ENCODE measurements at places on chromosomes 7 and 10.
A peak's percentile ranks its signal among the peaks of the same experiment; 100 is the strongest.

DNA sequence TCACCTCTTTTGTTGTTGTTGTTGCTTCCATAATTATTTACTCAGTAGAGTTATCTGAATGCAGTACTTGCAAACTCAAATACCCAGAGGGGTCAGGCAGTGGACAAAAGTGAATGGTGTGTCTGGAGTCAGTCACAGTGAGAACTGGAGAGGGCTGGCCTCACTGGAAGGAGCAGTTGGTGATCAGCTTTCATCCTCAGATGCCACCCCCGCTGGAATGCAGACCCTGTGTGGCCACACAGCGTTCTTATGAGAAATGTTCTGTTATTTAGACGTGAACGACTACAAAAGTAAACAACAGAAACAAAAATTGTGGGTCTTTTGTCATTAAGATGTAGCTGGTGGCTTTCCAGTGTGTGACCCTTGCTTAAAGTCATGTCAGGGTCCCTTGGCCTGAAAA, 29.6 kb upstream of the VPS41 start:
- no peak for DNase-seq

DNA sequence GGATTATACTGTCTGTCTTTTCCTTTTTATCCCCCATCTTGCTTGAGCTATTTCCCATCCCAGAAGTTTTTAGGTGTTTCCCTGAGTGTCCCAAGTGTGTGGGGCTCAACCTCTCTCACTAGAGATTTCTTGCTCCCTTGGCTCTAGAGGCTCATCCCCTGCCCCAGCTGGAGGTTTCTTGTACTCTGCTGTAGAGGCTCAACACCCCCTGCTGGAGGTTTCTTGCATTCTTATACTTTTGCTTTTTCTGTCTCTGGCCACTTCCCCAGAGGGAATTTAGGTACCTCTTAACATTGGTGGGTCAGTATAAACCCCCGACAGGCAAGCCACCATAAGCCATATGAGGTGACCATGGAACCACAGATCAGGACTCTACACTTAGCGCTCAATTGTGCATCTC, 114.2 kb upstream of the FAM3C start:
- DNase-seq: no peak

DNA sequence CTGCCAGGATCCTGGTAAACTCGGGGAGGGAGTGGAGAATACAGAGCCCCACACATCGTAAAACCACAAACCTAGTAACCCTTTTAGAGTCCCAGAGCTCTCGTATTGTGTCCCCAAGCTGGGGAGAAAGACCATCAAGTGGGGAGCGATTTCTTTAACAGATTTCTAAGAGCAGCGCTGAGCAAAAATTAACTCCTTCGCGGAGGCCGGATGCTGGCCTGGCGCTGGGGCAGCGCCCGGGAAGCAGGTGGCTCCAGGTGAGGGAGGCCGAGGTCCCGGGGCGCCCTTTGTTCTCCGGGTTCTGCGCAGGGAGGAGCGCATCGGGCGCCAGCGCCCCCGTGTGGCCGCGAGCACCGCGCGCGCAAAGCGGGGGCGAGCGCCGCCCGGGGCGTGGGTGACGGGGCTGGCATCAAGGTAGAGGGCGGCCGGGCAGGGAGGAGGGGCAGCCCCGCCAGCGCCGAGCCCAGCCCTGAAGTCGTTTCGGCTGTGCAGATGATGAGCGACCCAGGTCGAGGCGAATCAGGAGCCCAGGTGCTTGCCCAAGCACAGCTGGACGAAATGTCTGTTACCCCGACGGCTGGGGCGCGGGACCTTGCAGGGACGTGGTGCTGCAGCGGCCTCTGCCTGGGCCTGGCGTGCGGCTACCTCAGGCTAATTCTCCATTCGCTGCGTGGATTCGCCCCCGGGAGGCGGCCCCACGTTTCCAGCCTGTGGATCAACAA, 10.4 kb upstream of the FGFR2 start:
- peak; percentile 22 for DNase-seq

GRCh38 chr10:76036111-76036940, 604.9 kb downstream of the LRMDA start:
- DNase-seq: peak; percentile 69

GRCh38 chr7:106178593-106179134, 66.6 kb upstream of the SYPL1 start:
- DNase-seq: peak; percentile 11

GRCh38 chr7:21946222-21946709, 567 bp upstream of the CDCA7L start:
- DNase-seq: no peak

DNA sequence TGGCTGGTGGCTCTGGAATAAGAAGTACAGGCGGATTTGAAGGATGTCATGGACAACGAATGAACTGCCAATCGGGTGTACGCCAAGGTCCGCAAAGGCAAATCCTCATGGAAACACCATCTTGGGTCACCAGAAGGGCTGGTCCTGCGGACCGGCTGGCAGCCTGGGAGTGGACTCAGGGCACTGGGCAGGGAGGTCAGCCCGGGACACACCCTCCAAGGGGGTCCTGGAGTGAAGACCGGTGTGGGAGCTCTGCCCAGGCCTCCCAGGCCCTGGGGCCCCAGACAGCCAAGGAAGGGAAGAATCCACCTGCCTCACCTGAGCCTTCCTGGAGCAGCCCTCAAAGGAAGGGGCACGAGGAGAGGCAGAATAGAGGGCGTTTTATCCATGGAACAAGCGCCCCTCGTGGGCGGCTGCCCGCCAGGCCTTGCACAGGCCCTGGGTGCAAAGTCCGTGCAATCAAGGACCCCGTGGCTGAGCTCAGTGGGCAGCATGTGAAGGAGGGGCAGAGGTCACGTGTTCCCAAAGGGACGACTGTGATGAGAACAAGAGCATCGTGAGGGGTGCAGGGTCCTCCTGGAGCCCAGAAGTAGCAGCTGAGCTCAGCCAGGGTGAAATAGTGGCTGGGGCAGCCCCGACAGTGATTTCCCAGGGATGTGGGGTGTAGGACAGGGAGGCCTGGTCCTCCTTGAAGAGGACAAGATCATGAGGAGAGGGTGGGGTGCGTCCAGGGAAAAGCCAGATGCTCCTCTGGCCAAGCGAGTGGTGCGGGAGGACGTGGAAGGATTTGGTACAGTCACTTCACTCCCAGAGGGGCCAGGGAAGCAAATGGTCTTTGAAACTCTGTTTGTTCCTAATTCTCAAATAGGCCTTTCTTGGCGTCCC, 105.2 kb downstream of the TCERG1L start:
- no peak for DNase-seq

GRCh38 chr7:42189535-42189934, 47.5 kb downstream of the GLI3 start:
- DNase-seq: peak; percentile 46

DNA sequence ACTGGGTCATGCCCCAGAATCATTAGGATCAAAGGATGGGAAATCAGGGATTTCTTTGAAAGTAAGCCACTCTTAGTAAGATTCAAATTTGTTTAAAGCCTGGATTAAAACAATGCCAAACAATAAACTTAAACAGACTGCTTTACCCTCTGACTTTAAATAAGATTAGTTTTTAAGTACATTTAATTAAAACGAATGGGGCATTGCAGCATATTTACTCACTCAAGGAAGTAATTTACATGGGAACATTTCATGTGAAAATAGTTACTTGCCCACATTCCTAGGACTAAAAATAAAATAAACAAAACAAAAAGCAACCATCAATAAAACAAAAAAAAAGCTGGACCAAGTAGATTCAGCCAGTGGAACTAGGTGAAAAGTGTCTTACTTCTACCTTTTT, 7.8 kb downstream of the ABLIM1 start:
- DNase-seq: no peak

DNA sequence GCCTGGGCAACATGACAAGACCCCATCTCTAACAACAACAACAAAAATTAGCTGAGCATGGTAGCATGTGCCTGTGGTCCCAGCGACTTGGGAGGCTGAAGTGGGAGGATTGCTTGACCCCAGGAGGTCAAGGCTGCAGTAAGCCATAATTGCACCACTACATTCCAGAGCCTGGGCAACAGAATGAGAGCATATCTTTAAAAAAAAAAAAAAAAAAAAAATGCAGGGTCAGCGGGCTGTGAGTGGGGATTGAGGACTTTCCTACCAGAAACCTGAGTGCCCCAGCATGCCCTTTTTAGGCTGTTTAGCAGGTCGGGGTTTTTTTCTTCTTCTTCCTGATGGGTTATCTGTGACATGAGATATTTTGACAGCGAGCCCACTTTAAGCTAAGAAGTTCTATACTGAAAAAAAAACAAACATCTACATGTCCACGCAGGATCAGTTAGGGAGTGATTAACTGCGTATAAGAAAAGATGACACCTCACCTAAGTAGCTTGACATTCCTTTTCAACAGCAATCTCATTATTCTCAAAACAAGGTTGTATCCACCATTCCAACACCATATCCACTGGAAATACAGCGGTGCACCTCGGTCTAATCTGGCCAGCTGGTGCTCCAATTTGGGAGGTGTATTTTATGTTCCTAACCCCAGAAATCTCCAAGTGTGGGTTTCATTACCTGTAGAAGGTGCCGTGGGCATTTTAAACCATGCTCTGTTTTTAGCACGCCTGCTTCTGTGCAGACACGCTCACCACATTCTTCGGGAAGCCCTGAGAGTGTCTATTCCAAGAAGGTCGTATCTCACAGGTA, 13.8 kb upstream of the RFC2 start:
- no peak for DNase-seq

- DNase-seq: peak; percentile 1
Measured at GRCh38 chr10:115335366-115335765, 242.2 kb downstream of the ATRNL1 start.

DNA sequence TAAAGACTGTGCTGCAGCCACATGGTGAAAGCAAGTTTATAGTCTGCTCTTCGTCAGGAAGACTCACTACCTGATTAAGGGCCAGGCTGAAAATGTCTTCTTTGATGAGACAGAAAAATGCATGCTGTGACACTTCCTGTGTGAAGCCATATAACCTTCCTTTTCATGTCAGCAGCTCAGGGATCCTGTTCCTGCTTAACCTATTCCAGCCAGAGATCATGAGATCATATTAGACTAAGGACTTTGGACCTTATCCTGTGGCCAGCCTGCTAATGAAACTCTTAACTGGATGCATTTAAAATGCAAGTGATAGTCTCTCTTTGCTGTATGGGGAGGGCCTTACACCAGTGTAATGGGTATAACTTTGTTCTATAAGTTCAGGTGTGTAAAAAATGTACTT, 165.2 kb downstream of the PTEN start:
- no peak for DNase-seq

GRCh38 chr7:97576043-97576442, 155.8 kb upstream of the TAC1 start:
- no peak for DNase-seq

GRCh38 chr7:116633131-116633988, 38.6 kb upstream of the MET start:
- DNase-seq: no peak
